ENCODE measurements at places on chromosomes 13 and 19. TPM values are rescaled to one million over a fixed set of nuclear protein-coding genes. Genes with fewer than 3 reads are reported as not detected.
A peak's percentile ranks its signal among the peaks of the same experiment; 100 is the strongest.

CLC gene
- total RNA-seq, result not detected

GRCh38 chr19:18456974-18457373 lies 19.0 kb upstream of the ISYNA1 start:
- no peak for DNase-seq

DNA sequence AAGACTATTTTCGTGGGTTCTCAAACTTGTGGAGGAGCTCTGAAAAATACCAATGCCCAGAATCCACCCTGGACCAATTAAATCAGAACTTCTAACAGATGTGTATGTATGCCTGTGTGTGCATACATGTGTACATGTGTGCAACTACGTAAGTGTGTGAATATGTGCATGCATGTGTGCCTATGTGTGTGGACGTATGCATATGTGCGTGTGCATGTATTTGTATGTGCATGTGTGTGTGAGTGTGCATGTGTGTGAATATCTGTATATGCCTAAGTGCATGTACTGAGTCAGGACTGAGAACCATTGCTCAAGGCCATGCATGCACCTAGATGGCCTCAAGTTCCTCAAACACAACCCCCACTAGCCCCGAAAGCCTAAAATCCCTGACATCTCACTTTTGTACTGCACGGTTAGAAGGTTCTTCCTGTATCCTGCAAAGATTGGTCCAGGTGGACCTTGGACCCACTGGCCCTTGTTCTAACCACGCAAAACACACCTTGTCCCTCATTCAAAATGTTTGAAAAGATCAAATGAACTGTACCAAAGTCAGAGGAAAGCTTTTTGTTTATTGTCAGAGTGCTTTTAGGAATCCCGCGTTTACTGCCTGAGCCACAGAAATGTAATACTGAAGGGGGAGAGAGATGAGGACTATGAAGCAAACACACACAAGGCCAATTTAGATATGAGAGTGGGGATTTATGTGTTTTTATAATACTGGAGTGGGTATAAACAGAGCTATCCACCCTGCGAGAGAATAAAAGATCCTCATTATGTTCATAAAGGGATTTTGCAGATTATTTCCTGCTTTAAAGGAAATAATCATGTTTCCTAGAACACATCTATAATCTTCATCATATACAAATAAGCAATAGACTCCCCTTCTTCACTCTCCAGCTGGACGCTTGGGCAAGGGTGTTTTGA lies 39.1 kb downstream of the LATS2 start:
- no peak for DNase-seq

UGGT2 gene
- 34.6 TPM for total RNA-seq

DNA sequence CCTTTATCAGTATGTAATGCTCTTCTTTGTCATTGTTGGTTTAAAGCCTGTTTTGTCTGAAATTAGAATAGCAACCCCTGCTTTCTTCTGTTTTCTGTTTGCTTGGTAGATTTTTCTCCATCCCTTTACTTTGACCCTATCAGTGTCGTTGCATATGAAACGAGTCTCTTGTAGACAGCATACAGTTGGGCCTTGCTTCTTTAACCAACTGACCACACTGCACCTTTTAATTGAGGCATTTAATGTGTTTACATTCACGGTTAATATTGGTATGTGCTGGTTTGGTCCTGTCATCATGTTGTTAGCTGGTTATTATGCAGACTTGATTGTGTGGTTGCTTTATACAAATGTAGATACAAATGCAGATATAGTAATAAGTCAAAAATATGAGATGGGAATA lies 71.1 kb downstream of the PDS5B start:
- DNase-seq, result no peak

- no peak for DNase-seq
Measured at GRCh38 chr19:33117501-33117900, 14.4 kb upstream of the WDR88 start.

DNA sequence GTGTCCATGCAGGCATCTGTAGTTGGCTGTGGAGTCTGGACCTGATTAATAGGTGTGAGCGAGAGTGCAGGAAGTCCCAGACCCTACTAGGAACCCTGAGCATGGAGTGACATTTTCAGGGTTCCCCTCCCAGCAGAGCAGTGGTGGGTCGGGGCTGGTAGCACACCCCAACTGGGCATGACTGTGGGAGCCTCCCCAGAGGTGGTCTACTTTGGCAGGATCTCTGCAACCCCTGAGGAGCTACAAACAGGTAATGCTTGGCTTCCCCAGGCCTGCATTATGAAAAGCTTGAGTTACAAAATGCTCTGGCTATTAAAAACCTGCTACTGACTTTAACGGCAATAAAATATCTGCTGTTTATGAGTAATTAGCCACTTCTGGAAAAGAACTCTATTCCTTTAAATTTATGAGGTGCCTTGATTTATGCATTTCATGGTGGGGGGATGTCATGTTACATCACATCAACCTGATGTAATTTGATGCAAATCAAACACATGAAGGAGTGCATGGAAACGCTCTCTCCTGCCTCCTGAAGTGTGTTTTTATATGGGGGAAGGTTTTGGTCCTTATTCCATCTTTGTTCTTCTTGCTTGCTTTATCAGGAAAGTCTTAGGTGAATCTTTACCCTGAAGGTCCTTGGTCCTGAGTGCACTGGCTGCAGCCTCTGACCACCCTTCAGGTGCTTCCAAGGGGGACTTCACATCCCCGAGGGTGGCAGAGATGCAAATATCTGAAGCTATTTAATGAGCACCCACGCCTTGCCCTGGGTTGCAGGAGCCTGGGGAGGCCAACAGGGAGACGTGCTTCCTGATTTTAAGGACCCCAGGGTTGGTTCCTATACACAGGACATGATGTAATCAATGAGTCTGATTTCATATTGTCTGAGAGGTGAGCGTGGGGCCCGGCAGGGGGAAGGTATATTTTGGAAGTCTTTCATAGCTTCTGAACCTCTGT lies 54.0 kb downstream of the ZNF536 start:
- no peak for DNase-seq

IGSF23 gene
- not detected for total RNA-seq

- DNase-seq, result no peak
Measured at GRCh38 chr13:46753137-46753536, 43.8 kb downstream of the ESD start.

SGCG gene
- 2.6 TPM for total RNA-seq

DNA sequence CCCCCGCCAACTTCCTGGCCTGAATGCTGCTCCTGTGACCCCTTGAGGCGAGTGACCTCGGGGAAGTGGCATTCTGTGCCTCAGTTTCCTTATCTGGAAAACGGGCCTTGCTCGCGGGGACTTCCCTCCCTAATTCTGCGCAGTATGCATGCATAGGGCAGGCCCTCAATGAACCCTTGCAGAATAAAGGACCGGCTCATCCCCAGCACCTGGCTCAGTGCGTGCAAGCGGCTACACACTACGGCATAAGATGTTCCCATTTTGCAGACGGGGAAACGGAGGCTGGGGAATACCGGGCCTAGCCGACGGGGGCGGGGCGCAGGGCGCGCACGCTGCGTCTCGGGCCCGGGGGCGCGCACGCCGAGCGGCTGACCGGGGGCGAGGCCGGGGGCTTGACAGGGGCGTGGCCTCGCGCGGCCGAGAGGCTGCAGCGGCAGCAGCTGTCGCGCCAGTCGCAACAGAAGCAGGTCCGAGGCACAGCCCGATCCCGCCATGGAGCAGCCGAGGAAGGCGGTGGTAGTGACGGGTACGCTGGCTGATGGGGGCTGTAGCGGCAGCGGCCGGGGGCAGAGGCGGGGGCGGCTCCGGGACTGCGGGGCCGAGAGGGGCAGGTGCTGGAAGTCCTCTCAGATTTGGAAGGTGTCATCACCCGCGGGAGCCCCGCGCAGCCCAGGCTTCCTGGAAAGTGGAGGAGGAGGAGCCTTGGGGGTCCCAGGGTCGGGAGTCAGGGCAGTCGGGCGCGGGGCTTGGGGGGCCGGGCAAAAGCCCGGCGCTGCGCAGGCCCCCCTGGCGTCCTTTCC lies at the start of gene PGPEP1:
TSS of gene PGPEP1 (plus strand) at position 409 of the 800 bp plus-strand sequence. CDS start at position 493, 84 bp downstream.
- DNase-seq, result peak; percentile 78

LSR gene
- total RNA-seq, result 5.4 TPM

DNA sequence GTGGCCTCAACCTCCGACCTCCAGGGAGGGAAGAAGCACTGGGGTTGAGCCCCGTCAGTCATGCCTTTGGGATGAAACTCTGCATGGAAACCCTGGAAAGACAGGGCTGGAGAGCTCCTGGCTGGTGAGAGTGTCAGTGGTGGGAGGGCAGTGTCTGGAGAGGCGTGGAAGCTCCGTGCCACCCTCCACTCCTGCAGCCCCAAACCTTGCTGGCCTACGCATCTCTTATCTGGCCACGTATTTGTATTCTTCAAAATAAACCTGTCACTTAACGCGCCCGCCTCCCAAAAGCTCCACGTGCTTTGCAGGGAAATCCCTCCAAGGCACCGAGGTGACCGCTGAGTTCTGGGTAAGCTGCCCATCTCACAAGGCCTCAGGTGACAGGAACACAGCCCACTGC lies 84.3 kb downstream of the TEX29 start:
- peak; percentile 2 for DNase-seq

PTH2 gene
- 2.5 TPM for total RNA-seq

- DNase-seq, result no peak
Measured at GRCh38 chr13:95367309-95367843, 66.1 kb upstream of the ABCC4 start.

CACNG8 gene
- 4.3 TPM for total RNA-seq
